ENCODE measurements at places on chromosomes 6 and 20.
A peak's percentile ranks its signal among the peaks of the same experiment; 100 is the strongest.

DNA sequence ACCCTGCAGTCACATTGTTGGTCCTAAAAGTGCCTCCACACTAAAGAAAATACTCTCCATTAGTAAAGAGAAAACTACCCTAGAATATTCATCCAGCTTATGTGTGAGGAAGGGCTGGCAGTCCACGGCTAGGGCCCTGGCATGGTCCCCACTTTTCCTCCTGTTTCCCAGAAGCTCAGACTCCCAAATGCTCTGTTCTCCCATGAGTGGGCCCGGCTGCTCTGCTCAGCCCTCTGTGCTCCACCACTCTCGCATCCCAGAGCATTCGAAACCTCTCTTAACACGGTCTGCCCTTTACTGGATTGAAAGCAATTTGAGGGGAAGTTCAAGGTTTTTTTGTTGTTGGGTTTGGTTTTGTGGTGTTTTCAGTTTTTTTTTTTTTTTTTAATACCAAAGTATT, 61.8 kb downstream of the APCDD1L start:
- DNase-seq = no peak

DNA sequence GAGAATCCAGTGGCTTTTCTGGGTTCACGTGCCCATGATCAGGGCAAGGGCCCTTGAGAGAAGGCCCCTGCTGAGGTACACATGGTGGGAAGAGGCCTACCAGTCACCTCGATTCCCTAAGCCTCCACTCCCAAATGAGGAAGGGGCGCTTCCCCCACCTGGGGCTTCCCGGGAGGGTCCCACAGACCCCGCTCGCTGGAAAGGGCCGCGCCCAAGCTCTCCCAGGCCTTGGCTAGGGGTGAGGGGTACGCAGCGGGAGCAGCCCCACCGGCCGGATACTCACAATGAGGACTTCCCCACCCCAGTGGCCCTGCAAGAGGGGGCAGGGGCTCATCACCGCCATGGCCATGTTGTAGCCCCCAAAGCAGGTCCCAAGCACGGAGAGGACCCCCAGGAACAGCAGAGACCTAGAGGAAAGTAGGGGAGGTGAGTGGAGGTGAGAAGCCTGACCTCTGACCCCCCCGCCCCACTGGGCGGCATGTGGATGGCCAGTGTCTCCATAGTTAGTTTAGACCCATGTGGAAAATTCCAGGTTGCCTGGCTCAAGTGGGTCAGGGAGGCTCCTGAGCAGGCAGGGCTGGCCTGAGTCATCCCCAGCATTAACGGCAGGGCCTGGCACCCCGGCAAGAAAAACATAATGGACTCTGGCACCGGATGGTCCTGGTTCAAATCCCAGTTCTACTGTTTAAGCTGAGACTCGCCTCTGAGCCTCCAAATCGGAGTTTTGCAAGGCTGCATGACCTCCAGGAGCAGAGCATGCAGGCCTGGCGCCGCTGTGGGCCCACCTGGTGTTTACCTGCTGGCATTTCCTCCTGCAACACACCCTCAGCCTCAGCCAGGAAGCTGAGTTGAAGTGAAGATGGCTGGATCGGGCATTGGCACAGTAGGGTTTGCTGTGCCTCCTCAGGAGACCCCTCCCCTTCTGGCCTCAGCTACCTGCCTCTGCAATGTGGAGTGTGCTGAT, 6.6 kb downstream of the SLC52A3 start:
- DNase-seq = no peak

- no peak for DNase-seq
These were observed 789.8 kb upstream of the MAP3K7 start for GRCh38 chr6:91376686-91377085.

GRCh38 chr6:96786336-96786735, 50.9 kb downstream of the GPR63 start:
- DNase-seq = no peak

DNA sequence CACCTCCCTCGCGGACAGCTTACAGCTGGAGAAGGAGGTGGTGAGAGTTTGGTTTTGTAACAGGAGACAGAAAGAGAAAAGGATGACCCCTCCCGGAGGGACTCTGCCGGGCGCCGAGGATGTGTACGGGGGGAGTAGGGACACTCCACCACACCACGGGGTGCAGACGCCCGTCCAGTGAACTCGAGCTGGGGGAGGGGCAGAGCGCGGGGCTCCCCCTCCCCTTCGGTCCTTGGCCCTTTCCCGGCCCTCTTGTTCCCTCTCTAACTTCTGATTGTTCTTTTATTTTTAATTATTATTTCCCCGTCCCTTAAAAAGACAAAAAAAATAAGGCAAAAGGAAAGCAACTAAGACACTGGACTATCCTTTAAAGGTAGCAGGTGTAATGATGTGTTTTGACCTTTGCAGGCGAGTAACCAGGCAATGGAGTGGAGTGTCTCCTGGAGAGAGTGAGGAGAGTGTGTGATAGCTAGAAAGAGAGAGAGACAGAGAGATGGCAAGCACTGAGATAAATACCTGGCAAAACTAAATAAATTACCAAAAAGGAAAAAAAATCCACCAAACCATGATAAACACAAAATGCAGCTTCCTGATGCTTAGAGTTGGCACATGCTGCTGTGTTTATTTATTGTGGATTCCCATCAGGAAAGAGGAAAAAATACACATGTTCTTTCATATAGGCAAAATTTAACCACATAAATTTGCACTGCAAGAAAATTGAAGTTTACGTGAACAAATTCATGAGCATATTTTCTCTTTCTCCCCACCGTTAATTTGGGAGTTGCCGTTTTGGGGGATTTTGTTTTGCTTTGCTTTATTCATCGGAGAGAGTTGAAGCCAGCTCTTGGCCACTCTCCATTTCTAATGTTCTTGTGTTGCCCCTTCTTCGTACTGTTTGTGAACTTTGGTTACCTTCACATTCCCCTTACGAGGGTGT, 1.9 kb downstream of the POU3F2 start:
- peak; percentile 63 for DNase-seq

GRCh38 chr6:130927305-130927704, 100.1 kb downstream of the SMLR1 start:
- no peak for DNase-seq

- DNase-seq = no peak
These were observed 77.5 kb upstream of the GJE1 start for GRCh38 chr6:142055219-142055618.

GRCh38 chr20:33209789-33210188, 7.4 kb upstream of the BPIFA3 start:
- DNase-seq = peak; percentile 86

DNA sequence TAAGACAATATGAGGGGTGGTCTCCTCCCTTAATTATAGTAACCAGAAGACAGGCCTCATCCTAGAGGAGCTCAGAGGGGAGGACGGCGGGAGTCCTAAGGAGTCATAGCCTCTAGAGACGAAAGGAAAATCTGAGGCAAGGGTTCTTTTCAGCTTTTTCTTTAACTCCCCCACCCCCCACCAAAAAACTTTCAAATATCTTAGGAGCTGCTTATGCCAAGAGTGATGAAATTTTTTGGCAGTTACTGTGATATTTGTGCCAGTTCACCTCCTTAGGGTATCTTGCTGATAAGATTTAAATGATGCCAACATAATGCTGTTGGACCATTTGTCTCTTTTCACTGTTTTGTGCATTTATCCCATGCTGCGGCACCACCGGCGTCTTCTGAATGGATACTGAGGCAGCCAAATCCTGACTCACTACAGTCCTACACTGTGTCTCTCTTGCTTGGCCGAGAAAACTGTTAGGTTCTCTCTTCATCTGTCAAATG, 44.5 kb upstream of the DSE start:
- DNase-seq = no peak

GRCh38 chr6:109702791-109703190, 11.7 kb downstream of the FIG4 start:
- DNase-seq = no peak

DNA sequence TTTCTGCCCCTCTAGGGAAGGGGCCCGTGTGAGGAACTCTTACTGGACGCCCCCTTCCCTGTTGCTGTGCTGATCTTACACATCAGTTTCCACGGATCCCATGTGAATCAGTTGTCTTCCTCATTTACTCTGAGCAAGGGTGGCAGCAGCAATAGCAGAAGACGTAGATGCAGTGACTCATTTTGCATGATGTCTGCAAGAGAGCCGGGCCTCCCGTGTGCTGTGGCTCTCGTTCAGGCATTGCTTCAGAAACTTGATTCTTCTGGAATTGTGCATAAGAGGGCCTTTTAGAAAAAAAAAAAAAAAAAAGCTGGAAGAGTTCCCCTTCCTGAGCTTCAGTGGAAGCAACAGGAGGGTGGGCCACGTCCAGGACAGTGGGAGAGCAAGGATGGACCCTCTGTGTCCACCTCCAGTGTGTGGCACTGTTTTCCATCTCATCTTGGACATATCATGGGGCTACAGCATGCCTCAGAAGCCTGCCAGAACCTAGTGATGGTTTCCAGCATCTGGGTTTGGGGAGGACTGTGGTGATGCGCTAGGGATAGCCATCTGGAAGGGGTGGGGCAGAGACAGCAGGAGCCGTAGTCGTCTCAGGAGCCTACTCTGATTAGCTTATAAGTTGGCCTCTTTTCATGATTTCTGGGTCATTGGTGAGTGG, 62.1 kb downstream of the FOXO3 start:
- DNase-seq = no peak

- DNase-seq = no peak
These were observed 243.5 kb downstream of the TMEM242 start for GRCh38 chr6:157079771-157080170.

DNA sequence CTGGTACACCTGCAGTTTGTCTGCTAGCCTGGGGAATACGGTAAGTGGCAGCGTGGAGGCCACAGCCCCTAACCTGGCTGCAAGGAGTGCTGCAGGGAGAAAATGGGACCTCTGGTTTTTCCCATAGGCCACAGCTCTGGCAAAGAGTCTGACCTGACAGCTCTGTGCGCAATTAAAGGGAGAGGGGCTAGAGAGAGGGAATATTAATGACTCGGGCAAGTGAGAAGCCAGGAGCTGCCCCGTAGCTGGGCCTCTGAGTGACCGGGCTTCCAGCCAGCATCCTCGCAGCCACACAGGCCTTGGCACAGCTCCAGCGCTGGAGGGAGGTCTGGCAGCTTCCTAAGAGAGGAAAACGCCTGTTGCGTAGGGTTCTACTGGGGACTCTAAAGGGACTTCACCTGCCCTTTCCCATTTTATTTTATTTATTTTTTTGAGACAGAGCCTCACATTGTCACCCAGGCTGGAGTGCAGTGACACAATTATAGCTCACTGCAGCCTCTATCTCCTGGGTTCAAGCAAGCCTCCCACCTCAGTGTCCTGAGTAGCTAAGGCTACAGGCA, 18.2 kb upstream of the OCSTAMP start:
- no peak for DNase-seq

DNA sequence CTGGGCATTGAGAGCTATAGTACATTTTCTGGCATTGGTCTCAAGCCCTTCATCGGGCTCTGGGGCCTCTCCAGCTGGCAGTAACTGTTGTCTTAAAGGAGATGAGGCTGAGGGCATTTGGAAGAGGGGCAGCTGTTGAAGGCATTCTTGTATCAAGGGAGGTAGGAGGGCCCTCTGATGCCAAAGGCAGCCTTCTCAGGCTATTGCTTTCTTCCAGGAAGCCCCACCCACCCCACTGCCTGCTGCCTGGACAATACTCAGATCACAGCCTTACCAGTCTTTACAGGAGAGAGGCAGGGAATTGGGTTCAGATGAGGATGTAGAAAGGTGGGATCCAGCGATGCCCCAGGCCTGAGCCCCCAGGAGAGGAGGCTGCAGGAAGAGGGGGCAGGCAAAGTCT, 46.0 kb downstream of the CPXM1 start:
- DNase-seq = no peak

GRCh38 chr20:56091628-56092234, 86.4 kb upstream of the CBLN4 start:
- no peak for DNase-seq

DNA sequence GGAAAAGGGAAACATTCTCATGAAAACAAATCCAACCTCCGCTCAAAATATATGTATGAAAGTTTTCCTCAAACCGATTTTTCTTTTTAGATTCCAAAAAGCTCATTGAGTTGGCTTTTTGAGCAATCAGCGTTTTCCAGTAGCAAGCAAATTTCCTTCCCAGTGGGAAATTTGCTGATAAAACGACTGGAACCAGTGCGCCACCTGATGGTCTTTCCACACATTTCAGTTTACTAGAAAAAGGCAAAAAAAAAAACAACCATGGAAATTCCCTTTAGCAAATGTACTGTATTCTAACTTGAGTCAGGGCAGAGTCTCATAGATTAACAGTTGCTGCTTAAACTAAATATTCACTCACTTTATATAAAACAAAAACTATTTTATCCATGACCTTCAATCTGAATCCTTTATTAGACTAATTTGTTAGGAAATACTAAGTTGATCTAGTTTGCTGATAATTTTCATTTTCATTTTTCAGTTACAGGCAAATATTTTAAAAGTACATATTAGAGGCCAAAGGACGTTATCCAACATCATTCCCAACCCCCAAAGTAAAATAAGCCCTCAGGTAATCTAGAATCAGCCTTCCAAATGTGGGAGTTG, 271.5 kb downstream of the FOXA2 start:
- DNase-seq = no peak

DNA sequence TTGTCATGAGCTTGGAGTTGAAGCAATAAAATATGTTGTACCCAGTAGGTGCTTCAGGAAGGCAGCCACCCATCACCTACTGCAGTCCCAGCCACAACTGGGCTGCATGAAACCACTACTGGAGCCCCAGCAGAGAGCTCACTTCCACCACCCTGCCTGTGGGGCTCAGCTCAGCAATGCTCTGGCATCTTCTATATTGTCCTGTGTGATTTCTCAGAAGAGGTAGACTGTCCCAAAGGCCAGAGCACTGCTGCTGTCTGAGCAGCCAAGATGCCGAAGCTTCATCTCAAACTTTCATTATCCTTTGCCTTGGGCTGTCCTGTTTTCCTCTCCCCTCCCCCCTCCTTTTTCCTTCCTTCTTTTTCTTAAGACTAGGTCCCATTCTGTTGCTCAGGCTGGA, 126.9 kb downstream of the DHX35 start:
- no peak for DNase-seq

- no peak for DNase-seq
These were observed 194.4 kb downstream of the FOXA2 start for GRCh38 chr20:22389836-22390542.

DNA sequence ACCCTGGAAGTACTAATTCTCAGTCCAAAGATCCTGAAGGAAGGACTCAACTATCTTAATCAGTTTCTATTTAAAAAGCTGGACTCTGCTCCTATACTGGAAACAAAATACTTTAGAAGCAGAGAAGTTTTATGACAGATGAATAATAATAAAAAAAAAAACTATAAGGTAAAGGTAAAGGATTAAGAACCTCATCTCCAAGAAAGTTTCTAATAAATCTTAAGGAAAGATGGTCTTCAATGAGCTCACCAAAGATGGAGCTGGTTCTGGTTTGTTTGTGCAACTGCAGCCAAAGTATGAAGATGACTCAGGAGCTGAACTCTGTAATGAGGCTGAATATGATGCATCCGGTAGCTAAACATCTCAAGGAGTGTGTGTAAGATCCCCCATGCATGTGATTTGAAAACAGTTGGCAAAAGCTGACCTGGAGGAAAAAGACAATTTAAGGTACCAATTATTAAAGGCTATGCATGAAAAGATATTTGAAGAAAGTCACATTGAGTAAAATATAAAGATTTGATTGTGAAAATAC, 25.2 kb downstream of the MED23 start:
- DNase-seq = no peak

GRCh38 chr6:116447496-116448011, 13.6 kb upstream of the CALHM6 start:
- no peak for DNase-seq

- peak; percentile 59 for DNase-seq
These were observed 2.1 kb downstream of the TFEB start for GRCh38 chr6:41733360-41733706.

GRCh38 chr6:39221115-39221514, 8.2 kb downstream of the KCNK5 start:
- DNase-seq = no peak

GRCh38 chr20:49571553-49571835, 3.6 kb upstream of the PTGIS start:
- no peak for DNase-seq

All from ecto neural progenitor cell (in vitro differentiated cells).